CD4-positive, alpha-beta memory T cell (primary cell): ENCODE measurements at places on chromosomes 6 and 20. TPM values are rescaled to one million over a fixed set of nuclear protein-coding genes. Genes with fewer than 3 reads are reported as not detected.

TTK gene
- polyA plus RNA-seq = 0.24 TPM

TFAP2C gene
- polyA plus RNA-seq = not detected

ARFGEF3 gene
- not detected for polyA plus RNA-seq

BYSL gene
- polyA plus RNA-seq = 3.1 TPM

MMP24 gene
- 0.07 TPM for polyA plus RNA-seq

ARHGAP18 gene
- 2.3 TPM for polyA plus RNA-seq

GSTA1 gene
- not detected for polyA plus RNA-seq

HNF4A gene
- not detected for polyA plus RNA-seq

VARS2 gene
- polyA plus RNA-seq = 16.3 TPM

BCAS1 gene
- not detected for polyA plus RNA-seq

NEU1 gene
- polyA plus RNA-seq = 22.5 TPM

LY6G6F gene
- polyA plus RNA-seq = not detected

DNA sequence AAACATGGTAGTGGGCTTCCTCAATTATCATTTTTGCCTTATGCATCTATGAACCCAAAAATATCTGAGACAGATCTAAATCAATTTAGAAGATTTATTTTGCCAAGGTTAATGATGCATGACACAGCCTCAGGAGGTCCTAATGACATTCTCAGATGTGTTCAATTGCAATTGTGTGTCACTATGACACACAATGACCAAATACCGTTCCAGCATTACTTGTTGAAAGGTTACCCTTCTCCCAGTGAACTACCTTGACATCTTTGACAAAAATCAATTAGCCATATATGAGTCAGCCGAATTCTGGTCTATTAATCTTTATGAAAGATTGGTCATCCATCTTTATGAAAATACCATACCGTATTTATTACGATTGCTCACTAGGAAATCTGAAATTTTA lies 592.5 kb upstream of the GJE1 start:
- no peak for DNase-seq
- no peaks in the 10 kb centered on the region for H3K4me1 ChIP-seq
- H3K36me3 ChIP-seq = no peaks in the 10 kb centered on the region
- H3K4me3 ChIP-seq = no peak overlapping the region
- no peaks in the 10 kb centered on the region for H3K27me3 ChIP-seq

DNA sequence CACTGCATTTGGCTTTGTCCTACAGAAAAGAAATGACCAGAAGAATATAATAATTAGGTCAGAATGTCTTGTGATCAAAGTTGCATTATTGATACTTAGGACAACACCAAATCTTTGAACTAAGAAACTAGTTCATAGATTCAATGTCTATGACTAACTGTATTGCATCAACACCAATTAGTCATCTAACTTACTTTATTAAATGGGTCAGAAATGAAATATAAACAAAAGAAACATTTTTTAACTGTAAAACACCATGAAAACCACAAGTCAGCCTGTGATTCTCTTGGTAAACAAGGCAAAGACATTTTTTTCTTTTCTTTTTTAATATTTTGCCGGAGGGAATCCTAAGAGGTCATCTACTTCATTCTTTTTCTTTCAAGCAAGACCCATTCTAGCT lies 114.1 kb upstream of the HDDC2 start:
- DNase-seq = no peak
- H3K27me3 ChIP-seq = no peaks in the 10 kb centered on the region
- H3K27ac ChIP-seq = no peak overlapping the region
- no peak overlapping the region for H3K4me3 ChIP-seq
- H3K36me3 ChIP-seq = no peaks in the 10 kb centered on the region

- H3K27ac ChIP-seq = no peak overlapping the region
- no peak for DNase-seq
- H3K27me3 ChIP-seq = no peaks in the 10 kb centered on the region
These were observed 40.7 kb upstream of the SLC2A12 start for GRCh38 chr6:134093007-134093573.

GRCh38 chr6:13559968-13560650 lies 14.3 kb upstream of the SIRT5 start:
- H3K27ac ChIP-seq = no peak overlapping the region
- H3K27me3 ChIP-seq = no peaks in the 10 kb centered on the region
- no peaks in the 10 kb centered on the region for H3K36me3 ChIP-seq
- no peak for DNase-seq
- H3K4me1 ChIP-seq = no peaks in the 10 kb centered on the region

DNA sequence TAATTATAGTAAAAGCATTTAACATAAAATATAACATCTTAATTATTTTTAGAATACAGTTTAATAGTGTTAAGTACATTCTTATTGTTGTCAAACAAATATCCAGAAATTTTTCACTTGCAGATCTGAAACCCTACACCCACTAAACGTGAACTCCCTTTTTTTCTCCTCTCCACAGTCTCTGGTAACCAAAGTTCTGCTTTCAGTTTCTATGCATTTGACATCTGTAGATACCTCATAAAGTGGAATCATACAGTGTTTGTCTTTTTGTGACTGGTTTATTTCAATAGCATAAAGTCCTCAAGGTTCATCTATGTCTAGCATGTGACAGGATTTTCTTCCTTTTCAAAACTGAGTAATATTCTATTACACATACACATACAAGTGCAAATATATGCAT lies 286.3 kb downstream of the BTBD3 start:
- H3K27me3 ChIP-seq = no peaks in the 10 kb centered on the region
- H3K4me1 ChIP-seq = no peaks in the 10 kb centered on the region
- no peak overlapping the region for H3K27ac ChIP-seq
- H3K36me3 ChIP-seq = no peaks in the 10 kb centered on the region
- no peak for DNase-seq
- no peak overlapping the region for H3K4me3 ChIP-seq

- peak; percentile 12 for DNase-seq
- H3K36me3 ChIP-seq = no peaks in the 10 kb centered on the region
- no peaks in the 10 kb centered on the region for H3K27me3 ChIP-seq
- H3K4me3 ChIP-seq = no peak overlapping the region
- H3K27ac ChIP-seq = no peak overlapping the region
These were observed 102.4 kb upstream of the SUPT3H start for GRCh38 chr6:45479834-45480751.

GRCh38 chr6:121544691-121545090 lies 109.2 kb downstream of the GJA1 start:
- H3K27ac ChIP-seq = no peak overlapping the region
- no peaks in the 10 kb centered on the region for H3K4me1 ChIP-seq
- no peaks in the 10 kb centered on the region for H3K27me3 ChIP-seq
- H3K4me3 ChIP-seq = no peak overlapping the region

DNA sequence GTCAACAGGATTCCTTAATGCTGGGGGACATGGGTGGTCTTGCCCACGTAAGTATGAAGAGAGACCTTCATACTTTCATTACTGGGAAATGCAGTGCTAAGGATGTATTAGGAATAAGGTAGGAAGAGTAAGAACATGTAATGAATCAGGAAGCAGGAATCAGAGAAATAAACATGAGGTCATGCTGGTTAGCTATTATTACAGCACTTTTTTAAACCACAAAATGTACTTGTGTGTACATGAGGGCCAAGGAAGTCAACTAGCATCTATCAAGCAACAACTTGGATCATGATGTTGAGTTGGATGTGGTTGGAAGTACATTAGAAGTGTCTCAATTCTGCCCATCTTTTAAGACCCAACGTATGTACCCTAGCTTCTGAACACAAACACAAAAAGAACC lies 63.5 kb upstream of the E2F3 start:
- no peaks in the 10 kb centered on the region for H3K36me3 ChIP-seq
- peaks cover 21% of the 10 kb centered on the region for H3K4me1 ChIP-seq
- no peak overlapping the region for H3K4me3 ChIP-seq
- no peak for DNase-seq
- no peak overlapping the region for H3K27ac ChIP-seq

DNA sequence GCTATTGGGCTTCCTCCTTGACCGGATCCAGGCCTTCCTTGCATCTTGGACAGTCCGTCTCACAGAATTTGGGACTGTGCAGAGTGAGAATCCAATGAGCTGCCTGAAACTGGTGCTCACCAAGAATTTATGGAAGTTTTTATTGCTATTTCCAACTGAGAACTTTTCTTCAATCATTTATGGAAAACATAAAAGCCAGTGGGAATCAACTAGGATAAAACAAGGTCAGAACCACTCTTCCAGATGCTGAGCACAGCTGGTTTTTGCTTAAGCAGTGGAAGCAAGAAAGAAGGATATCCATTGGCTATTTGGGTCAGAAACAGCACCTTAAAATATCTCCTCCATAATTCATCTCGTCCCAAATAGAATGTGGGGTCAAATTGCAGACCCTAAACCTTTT lies 74.2 kb downstream of the CD83 start:
- H3K4me1 ChIP-seq = no peaks in the 10 kb centered on the region
- no peak overlapping the region for H3K27ac ChIP-seq
- H3K36me3 ChIP-seq = no peaks in the 10 kb centered on the region
- no peak for DNase-seq
- H3K4me3 ChIP-seq = no peak overlapping the region
- H3K27me3 ChIP-seq = no peaks in the 10 kb centered on the region

DNA sequence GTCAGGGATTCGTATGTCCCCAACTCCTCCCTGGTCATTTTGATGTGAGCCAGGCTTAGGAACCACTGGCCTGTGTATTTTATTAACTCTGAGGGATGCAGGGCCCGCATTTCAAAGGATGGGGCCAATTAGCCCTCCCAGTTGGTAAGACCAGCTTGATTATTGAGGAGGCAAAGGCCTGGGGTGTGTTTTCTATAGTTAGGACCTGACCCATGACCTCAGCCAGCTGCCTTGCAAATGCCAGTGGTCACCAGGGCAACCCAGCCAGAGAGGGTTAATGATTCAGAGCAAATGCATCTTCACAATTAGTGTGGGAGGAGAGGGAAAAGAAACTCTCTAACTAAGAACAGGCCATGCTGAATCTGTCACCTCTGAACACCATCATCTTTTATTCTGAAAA lies 835.4 kb downstream of the MAFB start:
- H3K4me1 ChIP-seq = no peaks in the 10 kb centered on the region
- H3K36me3 ChIP-seq = no peaks in the 10 kb centered on the region
- no peak overlapping the region for H3K27ac ChIP-seq
- no peaks in the 10 kb centered on the region for H3K27me3 ChIP-seq

DNA sequence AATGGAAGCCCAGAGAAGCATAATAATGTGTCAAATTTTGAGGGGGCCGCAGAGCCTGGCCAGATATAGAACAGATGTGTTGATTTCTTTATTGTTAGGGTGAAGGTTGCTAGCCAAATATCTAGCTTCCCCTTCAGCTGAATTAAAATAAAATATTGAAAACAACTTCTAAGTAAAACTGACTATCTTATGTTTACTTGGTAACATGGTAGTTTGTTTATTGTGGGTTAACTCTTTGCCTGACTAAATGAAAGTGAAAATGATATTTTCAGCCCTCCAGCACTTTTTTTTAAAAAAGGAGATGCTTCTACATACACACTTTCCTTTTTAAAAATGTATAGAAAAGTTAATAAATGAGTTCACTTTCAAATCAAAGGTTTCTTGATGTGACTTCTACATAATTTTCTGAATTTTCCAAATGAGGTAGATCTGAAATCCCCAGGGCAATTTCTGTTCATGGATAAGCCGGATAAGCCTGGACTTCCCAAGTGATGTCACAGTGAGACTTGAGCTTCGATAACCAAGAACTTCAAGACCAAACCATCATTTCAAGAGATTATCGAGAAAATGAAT lies 172.1 kb upstream of the OLIG3 start:
- no peaks in the 10 kb centered on the region for H3K4me1 ChIP-seq
- DNase-seq = peak; percentile 28
- no peaks in the 10 kb centered on the region for H3K36me3 ChIP-seq
- no peaks in the 10 kb centered on the region for H3K27me3 ChIP-seq
- H3K4me3 ChIP-seq = no peak overlapping the region

- peak; percentile 41 for DNase-seq
- peak within 1 kb of the TSS; percentile 61 for H3K4me3 ChIP-seq
- H3K36me3 ChIP-seq = no peaks in the 10 kb centered on the region
- peaks cover 44% of the 10 kb centered on the region for H3K4me1 ChIP-seq
These were observed at the start of gene NOL4L for GRCh38 chr20:32585011-32585585. Gene NOL4L, minus strand, starts transcription at chr20:32585333. Its CDS starts 443 bp downstream, at chr20:32584890.

DNA sequence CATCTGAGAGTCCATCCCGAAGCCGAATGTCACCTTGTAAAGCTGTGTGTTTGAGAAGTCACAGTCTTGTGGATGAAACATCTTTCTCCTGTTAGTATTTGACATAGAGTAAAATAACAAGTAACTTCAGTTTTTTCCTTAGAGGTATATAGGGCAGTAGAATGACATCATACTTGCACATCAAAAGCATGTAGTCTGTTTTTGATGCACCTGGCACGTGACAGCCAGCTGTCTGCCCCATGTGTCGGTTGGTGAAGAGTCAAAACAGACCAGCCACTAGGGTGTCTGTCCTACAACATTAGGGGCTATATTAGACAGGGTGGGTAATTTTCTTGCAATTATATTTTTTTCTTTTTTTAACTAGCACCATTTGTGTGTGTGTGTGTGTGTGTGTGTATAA lies 70.2 kb downstream of the SNX9 start:
- H3K4me3 ChIP-seq = no peak overlapping the region
- no peaks in the 10 kb centered on the region for H3K36me3 ChIP-seq
- H3K27ac ChIP-seq = peak overlapping the region; percentile 35
- H3K27me3 ChIP-seq = no peaks in the 10 kb centered on the region
- peak; percentile 51 for DNase-seq

- H3K27me3 ChIP-seq = no peaks in the 10 kb centered on the region
- peaks cover 32% of the 10 kb centered on the region for H3K4me1 ChIP-seq
- no peak overlapping the region for H3K4me3 ChIP-seq
- H3K36me3 ChIP-seq = no peaks in the 10 kb centered on the region
- DNase-seq = no peak
These were observed 79.5 kb upstream of the PREP start for GRCh38 chr6:105482227-105482844.

DNA sequence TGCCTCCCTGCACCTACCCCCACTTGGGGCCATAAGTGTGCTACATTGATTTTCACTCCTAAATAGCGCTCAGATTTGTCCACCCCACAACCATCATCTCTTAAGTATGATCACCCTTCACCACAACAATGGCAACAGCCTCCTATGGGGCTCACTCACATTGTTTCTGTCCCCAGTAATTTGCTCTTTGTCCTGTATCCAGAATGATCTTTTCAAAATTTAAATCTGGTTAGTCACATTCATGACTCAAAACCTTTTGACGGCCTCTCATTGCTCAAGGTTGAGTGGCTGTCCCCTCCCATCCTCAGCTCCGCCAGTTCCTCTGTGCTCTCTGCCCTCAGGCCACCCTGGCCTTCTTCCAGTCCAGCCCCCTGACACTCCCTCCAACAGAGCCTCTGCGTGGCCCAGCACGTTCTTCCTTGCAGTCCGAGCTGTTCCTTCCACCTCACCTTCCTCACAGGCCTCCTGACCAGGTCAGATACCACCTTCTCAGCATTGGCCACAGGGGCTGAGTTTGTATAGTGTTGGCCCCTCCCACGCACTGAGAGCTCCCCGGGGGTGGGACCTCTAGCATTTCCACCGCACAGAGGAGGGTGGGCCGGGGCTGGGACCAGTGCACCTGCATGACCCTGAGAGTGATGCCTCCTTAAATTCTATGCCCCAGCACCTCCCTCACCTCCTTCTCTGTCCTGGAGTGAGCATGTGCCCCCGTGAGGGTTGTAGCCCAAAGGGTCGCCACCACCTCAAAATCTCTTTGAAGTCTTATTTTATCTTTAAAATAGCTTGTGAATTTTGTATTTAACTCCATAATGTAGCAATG lies 2.4 kb upstream of the PPP1R3G start:
- H3K4me1 ChIP-seq = no peaks in the 10 kb centered on the region
- DNase-seq = no peak
- H3K36me3 ChIP-seq = no peaks in the 10 kb centered on the region
- H3K27me3 ChIP-seq = no peaks in the 10 kb centered on the region
- H3K27ac ChIP-seq = no peak overlapping the region
- no peak overlapping the region for H3K4me3 ChIP-seq

GRCh38 chr20:1674990-1675780 lies 17.6 kb upstream of the SIRPG start:
- no peaks in the 10 kb centered on the region for H3K27me3 ChIP-seq
- peaks cover 75% of the 10 kb centered on the region for H3K4me1 ChIP-seq
- H3K4me3 ChIP-seq = peak overlapping the region; percentile 15
- DNase-seq = no peak
- no peaks in the 10 kb centered on the region for H3K36me3 ChIP-seq
- no peak overlapping the region for H3K27ac ChIP-seq
